ENCODE measurements at places on chromosomes 7 and 10. TPM values are rescaled to one million over a fixed set of nuclear protein-coding genes. Genes with fewer than 3 reads are reported as not detected.

ATP6V0A4 gene
- 0.23 TPM for total RNA-seq

CUZD1 gene
- 1.6 TPM for total RNA-seq

ARID5B gene
- total RNA-seq, result 1.4 TPM

SUN1 gene
- 78.1 TPM for total RNA-seq

OR6V1 gene
- total RNA-seq, result not detected

SLF2 gene
- total RNA-seq, result 24.9 TPM

MCU gene
- total RNA-seq, result 39.5 TPM

OR13A1 gene
- total RNA-seq, result not detected

TMEM178B gene
- total RNA-seq, result 10.9 TPM

AKR1C1 gene
- total RNA-seq, result 1,182 TPM
